ENCODE measurements at places on chromosomes 11 and 22.
A peak's percentile ranks its signal among the peaks of the same experiment; 100 is the strongest.

- DNase-seq: peak; percentile 95
- peaks cover 15% of the 10 kb centered on the region for H3K4me1 ChIP-seq
- H3K27me3 ChIP-seq: no peaks in the 10 kb centered on the region
- no peaks in the 10 kb centered on the region for H3K36me3 ChIP-seq
Measured at GRCh38 chr11:12288212-12288930, 89.0 kb upstream of the PARVA start.

DNA sequence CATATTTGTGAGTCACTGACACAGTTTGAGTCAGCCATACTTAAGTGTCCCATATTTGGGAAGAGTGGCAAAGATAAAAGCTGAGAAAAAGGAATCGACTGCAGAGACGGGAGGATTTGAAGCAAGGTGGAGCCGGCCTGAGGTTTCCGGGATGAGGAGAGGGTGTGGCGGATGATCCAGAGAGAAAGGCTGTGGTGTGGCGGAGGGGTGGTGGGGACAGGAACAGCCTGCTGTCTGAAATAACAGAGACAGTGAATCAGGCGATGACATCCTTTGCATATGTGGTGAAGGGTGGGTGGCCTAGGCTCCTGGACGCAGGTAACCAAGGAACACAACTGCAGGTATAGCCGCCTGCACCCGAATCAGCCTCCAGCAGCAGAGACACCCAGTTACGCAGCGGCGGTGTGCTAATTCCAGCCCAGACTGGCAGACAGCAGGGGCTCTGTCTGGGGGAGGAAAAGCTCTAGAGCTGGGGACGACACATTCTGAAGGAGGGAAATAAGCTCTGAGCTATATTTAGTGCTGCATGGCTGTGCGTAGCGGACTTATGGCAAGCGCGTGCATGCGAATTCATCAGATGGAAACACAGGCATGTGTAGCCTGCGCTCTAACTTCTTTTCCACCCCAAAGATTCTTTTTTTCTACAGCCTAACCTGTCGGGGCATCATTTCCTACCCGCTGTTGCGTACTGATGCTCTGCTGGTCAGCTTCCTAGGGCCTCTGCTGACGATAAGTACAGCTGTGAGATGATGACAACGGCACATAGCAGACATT lies 62.7 kb upstream of the BARX2 start:
- no peaks in the 10 kb centered on the region for H3K27me3 ChIP-seq
- H3K36me3 ChIP-seq: peaks cover 9% of the 10 kb centered on the region
- H3K27ac ChIP-seq: no peak overlapping the region
- DNase-seq: no peak

- no peaks in the 10 kb centered on the region for H3K36me3 ChIP-seq
- H3K27ac ChIP-seq: no peak overlapping the region
- peaks cover 12% of the 10 kb centered on the region for H3K27me3 ChIP-seq
- H3K4me1 ChIP-seq: peaks cover 39% of the 10 kb centered on the region
- DNase-seq: no peak
Measured at GRCh38 chr11:64568041-64568571, 22.9 kb upstream of the SLC22A12 start.

GRCh38 chr11:98300719-98301118 lies 720.0 kb upstream of the CNTN5 start:
- no peak for DNase-seq
- H3K4me3 ChIP-seq: no peak overlapping the region
- H3K27me3 ChIP-seq: no peaks in the 10 kb centered on the region

DNA sequence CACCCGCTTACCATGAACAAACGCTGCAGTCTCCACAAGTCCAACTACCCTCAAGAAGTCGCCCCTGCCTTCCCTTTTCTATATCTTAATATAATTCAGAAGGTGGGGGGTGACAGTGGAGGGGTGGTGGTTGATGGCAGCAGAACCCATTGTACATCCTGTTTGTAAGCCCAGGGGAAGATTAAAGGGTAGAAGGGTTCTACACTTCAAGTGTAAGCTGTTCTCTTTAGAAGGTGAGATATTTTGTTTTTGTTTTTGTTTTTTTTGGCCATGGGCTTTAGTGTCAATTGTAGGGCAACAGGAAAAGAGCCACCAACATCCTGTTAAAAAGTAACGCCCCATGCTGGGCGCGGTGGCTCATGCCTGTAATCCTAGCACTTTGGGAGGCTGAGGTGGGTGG lies 34.9 kb upstream of the RRAS2 start:
- no peaks in the 10 kb centered on the region for H3K36me3 ChIP-seq
- H3K4me3 ChIP-seq: no peak overlapping the region
- H3K27me3 ChIP-seq: no peaks in the 10 kb centered on the region
- H3K27ac ChIP-seq: no peak overlapping the region

DNA sequence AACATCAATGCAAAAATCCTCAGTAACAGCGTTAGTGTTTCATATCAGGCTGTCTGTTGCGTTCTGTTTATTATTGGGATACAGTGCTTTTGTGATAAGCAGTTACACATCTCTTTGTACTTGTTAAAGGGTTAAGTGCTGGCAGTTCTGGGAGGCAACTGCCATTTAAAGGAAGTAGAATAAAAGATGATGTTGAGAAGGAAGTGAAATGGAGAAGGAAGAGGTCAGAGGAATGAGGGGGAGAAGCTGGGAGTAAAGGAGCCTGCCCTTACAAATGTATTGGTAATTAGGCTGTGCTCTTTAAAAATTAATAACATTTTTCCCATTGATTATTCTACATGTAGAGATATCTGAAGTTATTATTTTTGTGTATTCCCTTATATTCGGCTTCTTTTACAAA lies 674.7 kb downstream of the NTM start:
- H3K4me3 ChIP-seq: no peak overlapping the region
- no peaks in the 10 kb centered on the region for H3K36me3 ChIP-seq
- no peaks in the 10 kb centered on the region for H3K27me3 ChIP-seq
- no peak for DNase-seq
- H3K4me1 ChIP-seq: peaks cover 29% of the 10 kb centered on the region

DNA sequence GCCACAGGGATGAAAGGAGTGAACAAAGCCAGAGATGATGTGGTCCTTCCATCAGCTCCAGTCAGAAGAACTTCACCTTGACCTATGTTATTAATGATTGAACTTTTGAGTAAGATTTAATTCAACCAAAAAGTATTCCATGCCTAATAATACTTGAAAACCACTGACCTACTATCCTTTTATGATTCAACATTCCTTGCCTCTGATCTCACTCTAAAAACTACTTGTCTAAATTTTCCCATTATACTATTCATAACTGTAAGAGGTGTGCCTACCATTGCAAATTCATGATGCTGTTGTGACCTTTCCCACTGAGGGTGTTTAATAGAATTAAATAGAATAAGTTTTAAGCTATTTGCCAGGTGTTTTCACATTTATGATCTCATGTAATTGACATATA lies 164.7 kb upstream of the GUCY1A2 start:
- no peak for DNase-seq
- H3K4me3 ChIP-seq: no peak overlapping the region
- H3K27ac ChIP-seq: no peak overlapping the region

GRCh38 chr11:23236826-23237555 lies 376.7 kb upstream of the CCDC179 start:
- no peak overlapping the region for H3K4me3 ChIP-seq
- H3K27ac ChIP-seq: no peak overlapping the region
- DNase-seq: no peak
- no peaks in the 10 kb centered on the region for H3K27me3 ChIP-seq

GRCh38 chr11:73344191-73344607 lies 32.0 kb upstream of the RELT start:
- H3K27me3 ChIP-seq: peaks cover 33% of the 10 kb centered on the region
- peaks cover 18% of the 10 kb centered on the region for H3K4me1 ChIP-seq
- DNase-seq: peak; percentile 7
- H3K27ac ChIP-seq: no peak overlapping the region
- no peak overlapping the region for H3K4me3 ChIP-seq

DNA sequence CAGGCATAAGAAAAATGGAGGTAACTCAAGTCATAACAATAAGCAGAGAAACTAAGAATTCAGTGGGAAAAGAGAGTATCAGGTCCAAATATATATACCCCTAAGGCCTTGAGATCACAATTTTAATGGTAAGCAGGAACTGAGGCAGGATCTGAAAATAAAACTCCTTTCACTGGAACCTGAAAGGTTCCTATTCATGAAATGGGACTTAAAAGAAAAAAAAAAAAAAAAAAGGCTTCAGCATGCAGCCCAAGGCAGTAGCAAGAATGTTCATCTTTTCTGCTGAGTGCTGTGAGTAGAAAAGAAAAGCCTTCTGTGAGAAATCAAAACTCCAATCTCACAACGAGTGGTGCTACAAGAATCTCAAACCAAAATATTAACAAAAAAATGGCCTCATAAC lies 75.3 kb downstream of the DLG2 start:
- no peak for DNase-seq
- peaks cover 25% of the 10 kb centered on the region for H3K4me1 ChIP-seq

DNA sequence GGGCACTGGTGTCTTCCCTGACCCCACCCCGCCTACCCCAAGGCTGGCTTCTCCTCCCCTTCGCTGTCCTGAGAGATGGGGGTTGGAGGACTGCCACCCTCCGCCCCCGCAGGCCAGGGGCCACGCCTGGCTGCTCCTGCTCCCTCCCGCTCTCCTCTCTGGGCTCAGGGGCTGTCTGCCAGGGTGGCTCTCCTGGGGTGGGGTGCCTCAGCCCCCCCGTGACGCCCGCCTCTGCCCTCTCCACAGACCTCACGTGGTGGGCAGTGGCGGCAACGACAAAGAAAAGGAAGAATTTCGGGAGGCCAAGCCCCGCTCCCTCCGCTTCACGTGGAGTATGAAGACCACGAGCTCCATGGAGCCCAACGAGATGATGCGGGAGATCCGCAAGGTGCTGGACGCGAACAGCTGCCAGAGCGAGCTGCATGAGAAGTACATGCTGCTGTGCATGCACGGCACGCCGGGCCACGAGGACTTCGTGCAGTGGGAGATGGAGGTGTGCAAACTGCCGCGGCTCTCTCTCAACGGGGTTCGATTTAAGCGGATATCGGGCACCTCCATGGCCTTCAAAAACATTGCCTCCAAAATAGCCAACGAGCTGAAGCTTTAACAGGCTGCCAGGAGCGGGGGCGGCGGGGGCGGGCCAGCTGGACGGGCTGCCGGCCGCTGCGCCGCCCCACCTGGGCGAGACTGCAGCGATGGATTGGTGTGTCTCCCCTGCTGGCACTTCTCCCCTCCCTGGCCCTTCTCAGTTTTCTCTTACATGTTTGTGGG lies 8.1 kb downstream of the RCOR2 start:
- peaks cover 14% of the 10 kb centered on the region for H3K36me3 ChIP-seq
- peak overlapping the region; percentile 70 for H3K27ac ChIP-seq
- DNase-seq: no peak
- H3K27me3 ChIP-seq: no peaks in the 10 kb centered on the region

- H3K4me1 ChIP-seq: peaks cover 33% of the 10 kb centered on the region
- peaks cover 38% of the 10 kb centered on the region for H3K36me3 ChIP-seq
- no peaks in the 10 kb centered on the region for H3K27me3 ChIP-seq
- H3K27ac ChIP-seq: no peak overlapping the region
- H3K4me3 ChIP-seq: no peak overlapping the region
Measured at GRCh38 chr11:63572026-63572688, 9.0 kb upstream of the PLAAT2 start.

DNA sequence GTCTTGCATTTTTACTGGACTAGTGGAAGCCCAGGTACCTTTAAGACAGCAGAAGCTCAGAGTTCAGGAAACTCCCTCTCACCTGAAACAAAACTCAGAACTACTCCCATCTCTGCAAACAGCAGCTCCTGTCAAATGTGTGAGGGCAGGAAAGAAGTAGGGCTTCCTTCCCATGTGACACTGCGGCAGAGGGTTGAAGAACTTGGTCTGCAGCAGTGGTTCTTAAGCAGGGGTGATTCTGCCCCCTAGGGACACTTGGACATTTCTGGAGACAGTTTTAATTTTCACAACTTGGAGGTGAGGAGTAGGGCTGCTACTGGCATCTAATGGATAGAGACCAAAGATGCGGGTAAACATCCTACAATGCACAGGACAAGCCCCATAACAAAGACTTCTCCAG lies 63.4 kb downstream of the RCN1 start:
- peaks cover 2% of the 10 kb centered on the region for H3K27me3 ChIP-seq
- DNase-seq: no peak
- H3K36me3 ChIP-seq: no peaks in the 10 kb centered on the region
- peaks cover 3% of the 10 kb centered on the region for H3K4me1 ChIP-seq
- H3K4me3 ChIP-seq: no peak overlapping the region

DNA sequence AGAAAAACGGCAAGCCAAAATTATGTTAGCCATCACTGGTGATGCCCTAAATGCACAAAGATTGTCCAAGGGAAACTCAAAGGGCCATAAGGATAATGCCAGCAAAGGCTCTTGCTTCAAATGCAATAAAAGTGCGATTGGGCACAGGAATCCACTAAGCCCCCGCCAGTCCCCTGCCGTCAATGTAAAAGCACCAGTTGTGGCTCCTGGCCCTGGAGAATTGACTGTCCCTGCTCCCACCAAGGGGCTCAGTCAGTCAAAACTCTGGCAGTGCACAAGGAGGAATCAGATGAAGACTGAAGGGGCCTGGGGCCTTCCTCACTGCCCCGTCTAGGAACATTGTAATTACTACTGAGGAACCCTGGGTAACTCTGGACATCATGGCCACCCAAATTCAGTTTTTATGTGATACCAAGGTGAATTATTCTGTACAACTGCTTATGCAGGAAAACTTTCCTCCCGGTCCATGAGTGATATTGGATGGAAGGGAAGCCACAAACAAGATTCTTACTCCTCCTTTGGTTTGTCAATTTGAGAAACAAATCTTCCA lies 85.6 kb downstream of the PIWIL4 start:
- no peak for DNase-seq
- H3K27ac ChIP-seq: peak overlapping the region; percentile 98
- peaks cover 93% of the 10 kb centered on the region for H3K4me1 ChIP-seq
- peak overlapping the region; percentile 84 for H3K4me3 ChIP-seq
- peaks cover 73% of the 10 kb centered on the region for H3K36me3 ChIP-seq
- H3K27me3 ChIP-seq: no peaks in the 10 kb centered on the region

DNA sequence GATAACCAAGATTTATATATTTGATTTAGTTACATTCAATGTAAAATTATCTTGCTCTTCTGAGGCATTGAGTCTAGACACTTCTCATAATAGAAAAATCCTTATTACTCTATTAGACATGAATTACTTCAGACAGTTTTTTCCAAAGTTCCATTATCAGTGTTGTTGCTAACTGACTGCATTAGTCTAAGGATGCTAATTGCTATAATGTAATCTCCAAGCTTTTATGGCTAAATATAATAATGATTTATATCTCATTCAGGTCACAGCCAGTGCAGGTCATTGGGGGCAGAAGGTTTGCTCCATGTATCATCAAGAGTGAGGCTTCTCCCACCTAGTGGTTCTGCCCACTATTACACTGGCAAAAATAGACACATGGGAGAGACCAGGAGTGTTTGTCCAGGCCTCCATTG lies 377.2 kb upstream of the DDI1 start:
- H3K36me3 ChIP-seq: no peaks in the 10 kb centered on the region
- peak; percentile 12 for DNase-seq
- H3K27me3 ChIP-seq: no peaks in the 10 kb centered on the region
- no peaks in the 10 kb centered on the region for H3K4me1 ChIP-seq
- no peak overlapping the region for H3K27ac ChIP-seq

GRCh38 chr11:119518746-119519730 lies 96.1 kb upstream of the THY1 start:
- H3K27me3 ChIP-seq: peaks cover 5% of the 10 kb centered on the region
- no peak overlapping the region for H3K27ac ChIP-seq
- DNase-seq: peak; percentile 77
- no peak overlapping the region for H3K4me3 ChIP-seq

- DNase-seq: peak; percentile 53
- peak overlapping the region; percentile 65 for H3K4me3 ChIP-seq
- H3K36me3 ChIP-seq: no peaks in the 10 kb centered on the region
- H3K4me1 ChIP-seq: peaks cover 27% of the 10 kb centered on the region
- H3K27me3 ChIP-seq: no peaks in the 10 kb centered on the region
Measured at GRCh38 chr22:46738647-46739093, 618 bp upstream of the CERK start.

- peak overlapping the region; percentile 78 for H3K4me3 ChIP-seq
- peak; percentile 43 for DNase-seq
- H3K4me1 ChIP-seq: peaks cover 30% of the 10 kb centered on the region
- no peak overlapping the region for H3K27ac ChIP-seq
- H3K27me3 ChIP-seq: no peaks in the 10 kb centered on the region
- no peaks in the 10 kb centered on the region for H3K36me3 ChIP-seq
Measured at GRCh38 chr11:120335556-120335907, 681 bp upstream of the ARHGEF12 start.

Measured in WTC11 (cell line).